ENCODE measurements at places on chromosomes 16 and 17.

DNA sequence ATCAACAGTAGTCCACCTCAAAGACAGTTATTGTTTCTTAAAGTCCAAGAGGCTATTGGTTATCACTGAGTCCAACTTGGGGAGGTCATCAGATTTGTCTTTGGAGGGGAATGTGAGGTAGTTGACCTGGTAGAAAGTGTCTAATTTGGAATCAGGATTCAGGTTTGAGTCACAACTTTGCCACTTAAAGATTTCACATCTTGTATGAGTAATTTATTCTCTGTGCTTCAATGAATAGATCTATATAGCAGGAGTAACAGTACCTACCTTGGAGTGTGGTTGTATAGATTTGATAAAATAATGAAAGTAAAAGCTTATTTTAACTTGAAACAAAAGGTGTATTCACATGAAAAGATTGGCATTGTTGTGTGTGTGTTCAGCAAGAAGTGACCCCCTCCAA is 119.3 kb upstream of the TBX2 start:
- no peak for DNase-seq

GRCh38 chr17:19867079-19867328 is 732 bp downstream of the ULK2 start:
- peak; percentile 49 for DNase-seq

- no peak for DNase-seq
Observed at GRCh38 chr17:82668631-82669099, 20.4 kb upstream of the WDR45B start.

GRCh38 chr16:51242296-51242994 is 91.4 kb upstream of the SALL1 start:
- no peak for DNase-seq

DNA sequence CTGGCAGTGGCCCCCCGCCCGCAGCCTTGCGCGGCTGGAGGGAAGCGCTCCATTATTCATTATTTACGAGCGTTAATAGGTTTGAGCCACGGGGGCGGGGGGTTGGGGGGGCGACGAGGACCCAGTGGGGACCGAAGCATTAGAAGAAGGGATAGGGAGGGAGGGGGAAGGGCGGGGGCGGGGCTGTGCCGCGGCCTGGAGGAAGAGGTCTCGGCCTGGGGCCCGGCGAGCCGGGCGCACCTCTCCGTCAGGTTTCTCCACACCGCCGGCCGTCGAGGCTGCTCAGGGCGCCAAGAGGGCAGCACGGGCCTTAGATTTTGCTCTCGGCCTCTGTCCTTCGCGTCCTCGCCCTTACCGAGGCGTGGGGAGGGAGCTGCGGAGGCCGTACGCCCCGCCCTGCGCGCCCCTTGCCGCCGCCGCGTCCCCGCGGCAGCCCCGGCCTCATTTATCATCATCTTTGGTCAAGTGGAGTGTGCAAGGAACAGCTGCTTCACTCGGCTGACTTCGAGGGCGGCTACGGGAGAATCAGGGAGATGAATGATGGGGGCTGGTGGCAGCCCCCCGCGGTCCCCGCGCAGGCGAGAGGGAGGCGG is 54.2 kb downstream of the SREBF1 start:
- peak; percentile 73 for DNase-seq

GRCh38 chr17:74271901-74272561 is 2.0 kb upstream of the DNAI2 start:
- peak; percentile 75 for DNase-seq

- no peak for DNase-seq
Observed at GRCh38 chr17:6648181-6648580, 3.2 kb downstream of the MED31 start.

DNA sequence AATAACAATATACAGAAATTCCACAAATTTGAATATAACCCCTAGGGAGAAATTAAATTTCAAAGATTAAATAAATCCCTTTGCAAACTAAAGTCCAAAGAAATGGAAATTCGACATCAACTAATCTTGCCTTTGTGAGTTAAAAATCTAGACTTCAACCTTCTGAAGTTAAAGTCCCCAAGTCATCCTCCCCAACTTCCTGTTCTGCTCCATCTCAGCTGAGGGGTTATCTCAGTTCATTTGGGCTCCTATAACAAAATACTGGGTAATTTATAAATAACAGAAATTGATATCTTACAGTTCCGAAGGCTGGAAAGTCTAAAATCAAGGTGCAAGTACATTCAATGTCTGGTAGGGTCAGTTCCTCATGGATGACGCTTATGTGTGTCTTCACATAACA is 22.8 kb upstream of the KDM6B start:
- no peak for DNase-seq

GRCh38 chr17:4375039-4375748 is 8.7 kb upstream of the UBE2G1 start:
- DNase-seq: no peak

GRCh38 chr17:75945211-75945610 is 4.4 kb upstream of the FBF1 start:
- no peak for DNase-seq

GRCh38 chr17:45863857-45864654 is 19.4 kb downstream of the SPPL2C start:
- DNase-seq: no peak

DNA sequence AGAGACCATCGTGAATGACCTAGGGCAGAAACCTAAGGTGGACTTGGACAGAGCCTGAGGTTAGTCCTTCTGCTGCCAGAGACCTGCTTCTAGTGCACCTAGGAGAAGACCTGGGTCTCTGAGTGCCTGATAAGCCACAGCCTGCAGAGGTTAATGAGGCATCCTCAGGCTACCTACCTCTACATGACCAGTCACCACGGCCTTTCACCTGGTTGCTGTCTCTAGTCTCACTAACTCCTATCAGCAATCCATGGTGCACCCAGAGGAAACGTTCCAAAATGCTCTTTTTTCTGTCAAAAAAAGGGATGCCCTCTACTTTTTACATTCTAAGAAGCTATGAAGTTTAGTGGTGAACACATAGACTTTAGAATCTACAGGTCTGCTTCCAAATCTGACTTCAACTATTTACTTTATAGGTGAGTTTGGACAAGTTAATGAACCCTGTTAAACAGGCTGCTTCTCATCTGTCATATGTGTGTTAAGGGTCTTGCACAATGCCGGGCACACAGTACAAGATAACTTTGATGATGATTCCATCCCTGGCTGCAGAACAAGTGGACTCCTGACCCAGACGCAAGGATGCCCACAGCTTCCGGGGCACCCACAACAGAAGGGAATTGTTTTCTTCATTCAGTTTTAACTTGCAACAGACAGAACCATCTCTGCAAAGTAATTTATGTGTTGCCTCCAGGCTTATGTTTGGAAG is 469.9 kb upstream of the CDH5 start:
- no peak for DNase-seq

- DNase-seq: no peak
Observed at GRCh38 chr16:55030944-55031343, 100.3 kb downstream of the IRX5 start.

Measured in nucleus accumbens (tissue), 56 donors.